ENCODE measurements at places on chromosomes 2 and 18.

DNA sequence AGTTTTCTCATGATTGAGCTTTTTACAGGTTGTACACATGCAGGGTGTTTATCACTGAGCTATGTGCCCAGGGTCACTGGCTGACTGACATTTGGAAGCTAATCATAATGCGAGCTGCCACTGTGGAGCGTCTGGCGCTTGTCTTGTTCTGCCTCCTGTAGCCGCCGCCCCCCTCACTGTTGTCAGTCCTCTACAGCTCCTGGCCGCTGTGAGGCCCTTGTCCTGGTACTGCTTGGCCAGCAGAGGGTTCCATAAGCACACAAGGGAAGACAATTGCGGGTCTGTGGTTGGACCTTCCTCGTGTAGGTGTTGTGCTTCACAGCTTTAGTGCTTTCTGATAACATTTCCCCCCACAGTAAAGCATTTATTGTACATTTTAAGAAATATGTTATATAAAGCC is 105.6 kb upstream of the LDLRAD4 start:
- no peak for DNase-seq

DNA sequence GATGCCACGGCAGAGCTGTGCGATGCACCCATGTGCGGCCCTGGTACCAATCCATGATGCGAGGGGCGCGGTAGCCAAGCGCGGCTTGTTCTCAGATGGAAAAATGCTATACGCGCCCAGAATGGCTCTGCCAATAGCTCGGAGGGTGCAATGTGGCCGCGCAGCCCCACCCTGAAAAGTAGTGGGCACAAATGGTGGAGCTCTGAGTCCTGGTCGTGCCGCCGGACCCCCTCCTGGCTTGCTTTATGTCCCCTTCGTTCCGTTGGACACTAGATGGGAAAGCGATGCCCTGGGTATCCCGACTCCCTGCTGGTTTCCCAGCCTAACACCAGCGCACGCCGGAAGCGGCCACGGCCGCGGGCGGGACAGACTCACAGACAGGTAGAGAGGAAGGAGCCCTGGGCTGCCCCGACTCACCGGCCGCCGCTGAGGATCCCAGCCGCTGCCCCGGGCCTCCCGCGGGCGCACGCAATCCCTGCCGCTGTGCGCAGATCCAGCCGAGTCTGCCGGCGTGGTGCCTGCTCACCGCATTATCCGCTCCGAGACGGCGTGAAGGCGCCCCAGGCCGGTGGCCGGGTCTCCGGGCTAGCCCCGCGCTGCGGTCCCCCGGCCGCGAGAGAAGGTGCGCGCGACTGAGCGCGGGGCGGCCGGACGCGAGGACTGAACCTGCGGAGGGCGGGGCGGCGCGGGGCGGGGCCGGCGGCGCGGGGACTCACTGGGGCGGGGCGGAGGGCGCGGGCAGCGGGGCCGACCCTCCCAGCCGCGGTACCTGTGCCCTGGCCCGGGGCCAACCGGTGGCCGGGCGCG is at the start of gene CDC42EP3:
Gene CDC42EP3 (minus strand): TSS at position 634 of the 807 bp plus-strand sequence. CDS start 25,055 bp downstream, outside the sequence.
- no peak for DNase-seq

DNA sequence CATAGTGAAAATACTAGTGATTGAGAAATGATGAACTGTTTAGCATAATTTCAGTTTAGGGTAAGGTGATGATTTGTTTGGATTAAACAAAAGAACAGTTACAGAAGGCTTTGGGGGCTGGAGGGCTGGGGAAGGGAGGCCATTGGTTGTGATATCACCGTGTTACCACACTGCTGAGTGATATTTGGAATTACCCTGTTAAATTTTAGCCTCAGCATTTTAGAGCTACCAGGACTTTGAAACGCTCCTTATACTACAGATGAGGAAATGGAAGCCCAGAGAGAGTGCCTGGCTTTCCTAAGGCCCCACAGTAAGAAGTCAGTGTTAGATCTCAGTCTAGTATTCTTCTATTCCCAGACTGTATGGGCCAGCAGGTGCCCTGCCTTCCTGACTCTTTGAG is 15.6 kb downstream of the ARHGEF33 start:
- no peak for DNase-seq

DNA sequence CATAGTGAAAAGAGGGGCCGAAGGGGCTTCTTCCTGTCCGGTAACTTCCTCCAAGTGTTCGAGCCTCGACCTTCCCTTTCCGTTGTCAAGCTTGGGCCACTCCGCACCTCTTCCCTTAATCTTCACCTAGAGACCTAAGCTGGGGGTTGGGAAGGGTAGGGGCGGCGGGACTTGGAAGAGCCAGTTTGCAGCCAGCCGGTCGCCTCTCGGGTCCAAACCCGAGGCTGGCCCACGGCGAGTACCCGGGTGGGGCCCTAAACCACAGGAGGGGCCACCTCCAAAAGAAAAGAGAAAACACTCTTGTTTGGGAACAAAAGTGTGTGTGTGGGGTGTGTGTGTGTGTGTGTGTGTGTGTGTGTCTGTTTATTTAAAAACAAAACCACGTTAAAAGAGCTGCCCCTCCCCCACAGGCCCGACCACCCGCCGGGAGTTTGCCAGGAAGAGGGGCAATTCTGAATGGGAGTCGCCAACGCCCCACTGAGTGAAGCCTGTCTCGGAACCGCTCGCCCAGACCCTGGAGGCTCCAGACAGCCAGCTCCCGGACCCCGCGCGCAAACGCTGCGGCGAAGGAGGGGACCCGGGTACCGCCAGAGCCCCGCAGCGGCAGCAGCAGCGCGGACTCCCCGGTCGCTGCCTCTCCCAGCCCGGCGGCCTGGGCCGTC is 488 bp upstream of the RHOB start:
- DNase-seq = no peak

DNA sequence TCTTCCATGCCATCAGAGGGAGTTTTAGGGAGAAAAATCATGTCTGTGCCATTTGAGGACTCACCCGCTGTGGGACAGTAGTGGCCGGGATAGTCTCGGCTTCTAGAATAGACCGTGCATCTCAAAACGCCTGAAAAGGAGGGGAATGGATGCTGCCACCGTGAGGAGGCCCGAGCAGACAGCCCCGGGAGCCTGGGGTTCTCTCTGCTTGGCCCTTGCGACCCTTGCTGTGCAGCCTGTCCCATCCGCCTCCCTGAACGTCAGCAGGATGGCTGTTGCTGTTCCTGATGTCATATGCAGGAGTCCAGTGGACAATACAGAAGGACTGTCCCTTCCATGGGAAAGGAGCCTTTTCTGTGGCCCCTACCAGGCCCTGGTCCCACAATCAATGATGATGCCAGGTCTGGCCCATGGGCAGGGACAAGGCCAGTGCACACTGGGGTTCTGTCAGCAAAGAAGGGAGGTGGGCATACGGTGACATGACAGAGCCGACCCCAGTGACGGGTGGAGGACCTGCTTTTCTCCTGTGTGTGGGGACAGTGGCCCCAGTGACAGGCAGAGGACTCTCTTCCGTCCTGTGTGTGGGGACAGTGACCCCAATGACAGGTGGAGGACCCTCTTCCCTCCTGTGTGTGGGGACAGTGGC is 58.8 kb downstream of the ACKR3 start:
- no peak for DNase-seq
